ENCODE measurements at places on chromosomes 16 and 17.

GRCh38 chr17:336110-337021 lies 16.2 kb downstream of the RPH3AL start:
- DNase-seq = no peak

GRCh38 chr17:57881143-57881542 lies 31.3 kb upstream of the MRPS23 start:
- no peak for DNase-seq

DNA sequence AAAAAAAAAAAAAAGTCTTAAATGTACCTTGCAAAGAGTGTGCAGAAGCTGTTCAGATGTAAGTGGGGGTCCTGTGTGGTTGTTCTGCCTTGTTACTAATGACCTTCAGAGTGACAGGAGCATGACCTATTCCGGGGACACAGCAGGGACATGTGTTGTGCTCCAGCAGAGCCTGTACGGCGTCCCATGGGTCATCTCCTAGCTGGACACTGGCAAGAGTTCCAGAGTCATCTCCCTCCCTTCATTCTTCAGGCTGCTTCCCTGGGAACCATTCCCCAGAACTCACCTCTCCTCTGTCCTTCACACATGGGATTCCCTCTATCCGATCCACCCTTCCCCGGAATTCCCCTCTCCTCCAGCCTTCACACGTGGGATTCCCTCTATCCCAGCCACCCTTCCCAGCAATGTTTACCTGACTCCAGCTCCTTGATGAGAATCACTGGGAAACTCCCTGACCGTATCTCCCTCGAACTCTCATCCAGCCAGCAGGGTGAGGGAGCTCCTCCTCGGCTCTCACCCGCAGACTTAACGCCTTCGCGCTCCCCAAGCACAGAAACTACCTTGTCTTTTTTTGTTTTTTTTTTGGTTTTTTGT lies 85.8 kb downstream of the MRM3 start:
- no peak for DNase-seq

GRCh38 chr16:86982347-86982596 lies 334.9 kb downstream of the C16orf95 start:
- DNase-seq = no peak

DNA sequence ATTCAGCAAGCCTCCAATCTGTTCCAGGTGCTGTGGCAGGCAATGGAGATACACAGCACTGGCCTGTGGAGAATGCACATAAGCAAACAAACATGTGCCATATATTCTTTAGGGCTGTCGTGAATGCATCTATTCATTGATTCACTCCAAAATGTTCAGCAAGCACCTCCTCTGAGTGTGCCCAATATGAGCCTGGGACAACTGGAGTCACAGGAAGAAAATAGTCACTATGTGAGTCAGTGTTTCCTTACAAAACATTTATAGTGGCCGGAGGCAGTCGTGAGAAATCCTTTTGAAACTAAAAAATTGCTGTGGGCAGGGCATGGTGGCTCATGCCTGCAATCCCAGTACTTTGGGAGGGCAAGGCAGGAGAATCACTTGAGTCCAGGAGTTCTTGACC lies 310.1 kb downstream of the CA10 start:
- no peak for DNase-seq

- DNase-seq = no peak
Observed at GRCh38 chr17:6695565-6695964, 17.6 kb downstream of the SLC13A5 start.

- DNase-seq = no peak
Observed at GRCh38 chr17:62164747-62165722, 100.0 kb upstream of the MED13 start.

- DNase-seq = no peak
Observed at GRCh38 chr17:80449930-80450576, 26.4 kb downstream of the NPTX1 start.

DNA sequence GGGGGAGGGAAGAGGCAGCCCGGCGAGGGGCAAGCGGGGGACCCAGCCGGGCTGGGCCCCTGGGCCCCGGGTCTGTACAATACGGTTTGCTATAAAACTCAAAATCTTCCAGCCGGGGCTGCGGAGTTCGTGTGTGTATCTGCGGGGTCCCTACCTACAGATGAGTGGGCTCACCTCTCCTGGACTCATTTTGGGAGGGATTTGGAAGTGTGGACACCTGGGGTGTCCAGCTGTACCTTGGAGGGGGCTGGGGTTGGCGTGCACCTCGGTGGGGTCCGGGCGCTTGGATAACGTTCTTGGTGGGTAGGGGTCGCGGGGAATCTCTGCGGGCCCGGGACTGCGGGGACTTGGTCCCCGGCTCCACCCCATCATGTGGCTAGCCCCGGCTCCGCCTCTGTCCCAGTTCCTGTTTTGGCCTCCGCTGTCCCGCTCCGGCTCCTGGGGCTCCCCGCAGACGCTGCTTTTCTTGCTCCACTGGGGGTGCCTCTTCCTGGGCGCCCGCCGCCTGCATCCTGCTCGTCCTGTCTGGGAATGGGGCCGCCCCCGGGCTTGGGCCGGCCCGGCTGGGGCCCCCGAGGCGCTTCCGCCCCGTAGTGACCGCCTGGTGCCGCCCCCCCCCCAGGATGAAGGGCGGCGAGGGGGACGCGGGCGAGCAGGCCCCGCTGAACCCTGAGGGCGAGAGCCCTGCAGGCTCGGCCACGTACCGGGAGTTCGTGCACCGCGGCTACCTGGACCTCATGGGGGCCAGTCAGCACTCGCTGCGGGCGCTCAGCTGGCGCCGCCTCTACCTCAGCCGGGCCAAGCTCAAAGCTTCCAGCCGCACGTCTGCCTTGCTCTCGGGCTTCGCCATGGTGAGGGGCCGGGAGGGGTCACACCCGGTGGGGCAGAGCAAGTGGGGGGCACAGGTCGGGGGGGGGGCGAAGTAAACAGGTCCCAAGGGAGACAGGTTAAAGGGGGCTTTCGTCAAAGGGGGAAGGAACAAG lies at the start of gene ORAI3:
Gene ORAI3, plus strand, starts transcription at position 402 of the 983 bp plus-strand sequence. Its CDS starts 222 bp downstream, at position 624.
- DNase-seq = peak; percentile 71

- DNase-seq = no peak
Observed at GRCh38 chr17:964876-965275, 14.7 kb downstream of the NXN start.

- no peak for DNase-seq
Observed at GRCh38 chr17:49338883-49339282, 23.2 kb downstream of the ZNF652 start.

DNA sequence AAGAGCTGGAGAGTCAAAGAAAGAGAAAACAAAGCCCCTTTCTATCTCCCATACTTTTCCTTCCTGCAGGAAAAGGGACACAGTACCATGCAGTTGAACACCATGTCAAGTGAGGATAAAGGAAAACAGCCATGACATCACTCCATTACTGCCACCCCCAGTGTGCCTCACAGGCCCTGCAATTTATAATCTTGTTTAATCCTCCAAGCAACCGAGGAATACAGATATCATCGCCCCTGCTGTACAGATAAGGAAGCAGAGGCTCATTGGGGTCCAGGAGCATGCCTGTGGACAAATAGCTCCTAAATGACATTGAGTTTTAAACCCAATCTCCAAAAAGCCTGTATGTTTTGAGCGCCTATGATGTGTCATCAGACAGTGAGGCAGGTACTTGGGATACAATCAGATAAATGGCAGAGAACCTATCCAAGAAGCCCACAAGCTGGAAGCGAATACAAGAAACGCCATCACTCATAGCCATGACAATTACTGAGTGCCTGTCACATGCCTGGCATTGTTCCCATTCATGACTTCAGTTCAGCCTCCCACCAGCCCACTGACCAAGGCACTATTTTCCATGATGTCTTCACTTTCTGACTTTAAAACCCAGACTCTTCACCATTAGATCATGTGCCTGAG lies 45.5 kb downstream of the CPPED1 start:
- no peak for DNase-seq

GRCh38 chr16:20956319-20956718 lies 55.7 kb downstream of the LYRM1 start:
- no peak for DNase-seq

DNA sequence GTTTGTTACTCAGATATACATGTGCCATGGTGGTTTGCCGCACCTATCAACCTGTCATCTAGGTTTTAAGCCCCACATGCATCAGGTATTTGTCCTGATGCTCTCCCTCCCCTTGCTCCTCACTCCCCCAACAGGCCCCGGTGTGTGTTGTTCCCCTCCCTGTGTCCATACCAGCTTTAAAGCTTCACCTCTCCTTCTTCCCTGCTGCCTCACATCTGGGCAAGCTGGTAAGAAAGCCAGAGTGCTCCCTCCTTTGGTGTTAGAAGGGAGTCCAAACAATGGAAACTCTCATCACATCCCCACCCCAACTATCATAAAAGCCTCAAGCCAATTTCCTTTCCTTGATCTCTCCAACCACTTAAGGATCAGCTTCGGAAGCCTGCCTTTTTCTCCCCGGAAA lies 1115.6 kb upstream of the GOT2 start:
- DNase-seq = no peak

DNA sequence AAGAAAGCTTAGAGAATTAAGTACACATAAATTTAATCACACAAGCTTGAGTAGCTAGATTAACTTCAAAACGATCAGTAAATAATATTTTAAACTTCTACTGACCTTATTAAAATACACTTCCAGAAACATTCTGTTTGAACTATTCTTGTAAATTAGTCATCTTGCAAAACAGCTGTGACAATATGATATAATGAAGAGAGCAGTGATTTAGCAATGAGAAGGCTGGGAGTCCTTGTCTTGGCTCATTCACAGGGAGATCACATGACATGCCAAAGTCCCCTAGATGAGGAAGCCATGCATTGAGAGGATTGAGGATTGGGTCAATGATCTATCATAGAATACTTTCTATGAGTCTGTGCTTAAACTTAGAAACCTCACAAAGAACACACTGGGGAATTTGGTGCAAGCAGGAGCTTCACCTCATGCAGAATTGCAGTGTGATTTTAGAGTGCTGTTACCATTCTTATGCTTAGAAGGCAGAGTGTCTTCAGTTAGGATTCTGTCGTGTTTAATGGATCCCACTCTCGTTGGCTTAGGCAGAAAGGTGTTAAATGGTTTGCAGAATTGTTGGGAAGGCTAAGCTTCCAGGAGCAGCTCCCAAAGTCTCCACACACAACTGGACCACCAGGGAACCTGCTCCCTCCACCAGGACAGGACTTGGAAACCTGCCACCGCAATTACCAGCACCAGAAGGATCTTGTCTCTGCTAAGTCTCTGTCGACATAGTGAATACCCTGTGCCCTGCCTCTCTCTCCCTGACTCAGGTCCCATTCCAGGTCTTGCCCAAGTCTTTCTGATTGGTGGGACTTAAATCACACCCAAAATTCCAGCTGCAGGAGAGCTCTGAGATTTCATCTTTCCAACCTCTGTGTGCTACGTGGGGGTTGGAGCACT lies 87.1 kb downstream of the USP22 start:
- no peak for DNase-seq

DNA sequence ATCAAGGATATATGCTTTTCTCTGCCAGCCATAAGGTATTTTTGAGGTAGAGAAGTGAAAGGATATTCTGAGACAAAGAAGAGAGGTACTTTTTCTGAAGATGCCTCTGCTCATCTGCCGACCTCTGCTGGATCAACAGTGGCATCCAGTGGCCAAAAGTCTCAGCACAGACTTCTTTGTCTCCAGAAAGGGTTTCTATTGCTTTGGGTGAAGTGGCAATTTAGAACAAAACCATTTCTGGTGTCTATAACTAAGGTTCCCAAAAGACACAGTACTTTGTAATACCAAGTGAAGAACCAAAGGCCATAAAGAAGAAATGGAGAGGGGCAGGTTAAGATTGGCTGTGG lies 155.2 kb upstream of the C17orf78 start:
- peak; percentile 34 for DNase-seq

- DNase-seq = peak; percentile 60
Observed at GRCh38 chr16:88455610-88456355, 2.7 kb downstream of the ZFPM1 start.

DNA sequence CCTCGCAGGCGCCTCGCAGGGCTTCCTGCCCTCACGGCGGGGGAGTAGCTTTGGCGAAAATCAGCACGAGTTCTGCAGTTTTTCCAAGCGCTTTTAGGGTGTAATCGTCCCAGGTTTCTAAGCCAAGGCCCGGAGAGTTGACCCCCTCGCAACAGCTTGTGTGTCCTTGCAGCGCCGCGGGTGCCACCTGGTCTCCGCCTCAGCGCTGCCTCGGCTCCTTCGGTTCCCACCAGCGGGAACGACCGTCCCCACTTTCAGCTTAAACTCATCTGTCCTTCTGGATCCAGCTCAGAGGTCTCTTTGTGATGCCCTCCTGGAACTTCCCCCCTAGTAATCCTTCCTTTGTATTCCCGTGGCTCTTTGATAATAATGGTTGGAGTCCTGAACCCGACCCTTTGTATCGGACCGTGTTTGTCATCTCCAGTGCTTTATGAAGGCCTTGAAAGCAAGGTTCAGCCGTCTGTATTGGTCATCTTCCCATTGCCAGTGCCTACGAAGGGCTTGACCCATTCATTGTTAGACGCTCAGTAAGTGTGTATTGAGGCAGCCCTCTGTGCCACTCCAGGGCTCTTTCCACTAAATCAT lies 858 bp upstream of the SMARCE1 start:
- no peak for DNase-seq

GRCh38 chr17:44779211-44780025 lies 20.6 kb downstream of the ADAM11 start:
- peak; percentile 87 for DNase-seq

DNA sequence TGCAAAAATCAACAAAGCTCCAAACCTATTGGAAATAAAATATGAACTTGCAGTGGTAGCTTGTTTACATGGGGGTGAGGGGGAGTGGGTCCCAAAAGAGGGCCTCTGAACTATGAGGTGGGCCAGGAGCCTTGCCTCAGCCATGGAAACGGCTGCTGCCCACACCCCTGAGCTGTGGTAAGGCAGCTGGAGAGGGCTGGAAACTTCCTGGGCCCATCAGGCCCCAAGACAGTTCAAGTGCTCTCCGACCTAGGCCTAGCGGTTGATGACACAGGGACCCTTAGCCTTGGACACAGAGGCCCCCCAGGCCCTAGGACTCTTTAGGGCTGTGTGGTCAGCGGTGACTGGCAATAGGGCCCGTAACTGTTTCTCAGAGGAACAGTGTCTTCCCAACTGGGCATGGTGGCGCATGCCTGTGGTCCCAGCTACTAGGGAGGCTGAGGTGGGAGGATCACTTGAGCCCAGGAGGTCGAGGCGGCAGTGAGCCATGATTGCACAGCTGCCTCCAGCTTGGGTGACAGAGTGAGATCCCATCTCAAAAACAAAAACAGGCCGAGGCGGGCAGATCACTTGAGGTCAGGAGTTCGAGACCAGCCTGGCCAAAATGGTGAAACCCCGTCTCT lies 18.3 kb downstream of the UNC13D start:
- no peak for DNase-seq

Data from nephron progenitor cell (in vitro differentiated cells).